Dorsolateral prefrontal cortex (tissue), 122 donors: ENCODE measurements at places on chromosomes 6 and 20. TPM values are rescaled to one million over a fixed set of nuclear protein-coding genes. Genes with fewer than 3 reads are reported as not detected.

The COX4I2 gene
- total RNA-seq: not detected

The ZNF831 gene
- total RNA-seq: 5.4 TPM

The FAM162B gene
- total RNA-seq: 13.7 TPM

The RIMS1 gene
- total RNA-seq: 158 TPM

DNA sequence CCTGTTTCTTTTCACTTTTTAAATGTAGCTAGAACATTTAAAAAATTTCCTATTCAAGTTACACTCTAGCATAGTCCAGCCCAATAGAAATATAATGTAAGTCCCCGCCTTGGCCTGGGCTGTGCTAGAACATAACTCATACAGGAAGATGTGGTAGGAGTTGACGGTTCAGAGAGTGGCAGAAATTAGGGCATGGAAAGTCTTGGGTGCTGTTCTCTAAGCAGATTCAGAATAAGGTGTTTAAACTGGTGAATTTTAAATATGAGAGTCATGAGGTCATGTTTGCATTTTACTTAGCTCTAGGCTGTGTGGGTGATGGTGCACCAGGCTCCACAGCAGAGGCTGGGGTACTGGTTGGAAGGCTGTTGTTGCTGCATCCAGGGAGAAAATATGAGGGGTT is 256.5 kb downstream of the FARS2 start:
- no peak for DNase-seq

GRCh38 chr6:16421462-16421960 is 183.1 kb downstream of the GMPR start:
- DNase-seq: no peak

GRCh38 chr6:167756597-167756996 is 70.1 kb upstream of the AFDN start:
- DNase-seq: no peak

DNA sequence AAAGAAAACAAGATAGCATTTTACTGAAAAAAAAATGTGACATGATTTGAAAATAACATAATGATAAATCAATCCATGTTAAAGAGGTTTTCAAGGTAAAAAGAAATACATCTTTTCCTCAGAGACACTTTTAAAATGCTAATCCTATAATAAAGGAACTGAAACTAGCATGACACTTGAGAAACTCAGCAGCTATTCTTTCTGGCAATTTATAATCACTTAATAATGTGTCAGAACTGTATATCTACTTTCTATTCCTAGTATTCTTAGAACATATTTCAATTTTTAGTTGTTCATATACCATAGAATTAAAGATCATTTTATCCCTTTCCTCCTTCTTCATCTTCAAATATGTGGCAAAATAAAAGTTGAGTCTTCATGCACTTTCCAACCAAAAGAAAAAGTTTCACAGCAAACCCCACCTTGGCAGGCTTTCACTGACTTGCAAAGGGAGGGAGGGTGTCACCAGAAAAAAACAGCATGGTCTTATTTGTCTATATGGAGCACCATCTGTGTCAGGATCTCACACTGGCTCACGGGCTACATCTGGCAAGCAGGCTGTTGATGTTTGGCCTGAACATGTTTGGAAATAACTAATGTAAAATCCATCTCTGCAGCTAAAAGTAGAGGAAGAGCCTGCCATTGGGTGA is 48.5 kb downstream of the FHL5 start:
- DNase-seq: no peak

- DNase-seq: no peak
Measured at GRCh38 chr20:16917636-16918035, 169.5 kb downstream of the OTOR start.
